AG09309 (cell line): ENCODE measurements at places on chromosomes 2 and 18.

DNA sequence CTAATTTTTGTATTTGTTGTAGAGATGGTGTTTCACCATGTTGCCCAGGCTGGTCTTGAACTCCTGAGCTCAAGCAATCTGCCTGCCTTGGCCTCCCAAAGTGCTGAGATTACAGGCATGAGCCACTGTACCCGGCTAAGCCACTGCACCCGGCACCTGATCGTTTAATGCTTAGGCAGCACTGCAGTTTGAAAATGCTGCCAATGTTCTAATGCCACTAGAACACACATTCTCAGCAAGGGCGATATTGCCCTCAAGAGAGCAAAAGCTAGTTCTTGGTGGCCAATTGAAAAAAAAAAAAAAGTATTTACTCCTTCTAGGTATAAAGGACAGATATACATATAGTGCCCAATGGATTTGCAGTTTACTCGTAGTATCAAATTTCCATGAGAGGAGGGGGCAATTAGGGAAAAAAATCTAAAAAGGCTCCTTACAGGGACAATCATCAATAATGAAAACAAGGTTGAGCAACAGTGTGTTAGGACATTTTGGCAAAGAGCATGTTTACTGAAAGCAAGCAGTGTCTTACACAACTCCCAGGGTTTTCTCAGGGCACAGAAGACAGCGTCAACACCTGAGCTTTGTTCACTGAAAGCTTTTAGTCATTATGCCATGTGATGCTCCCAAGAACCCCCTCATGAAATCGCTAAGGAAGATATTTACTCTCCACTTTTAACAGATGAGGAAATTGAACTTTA lies 199.9 kb upstream of the PKDCC start:
- DNase-seq, result no peak

- DNase-seq, result no peak
Observed at GRCh38 chr18:62683935-62684334, 31.4 kb upstream of the PHLPP1 start.

- no peak for DNase-seq
Observed at GRCh38 chr2:112187805-112188596, 49.8 kb downstream of the FBLN7 start.

GRCh38 chr2:784753-785152 lies 107.5 kb upstream of the TMEM18 start:
- DNase-seq, result no peak

DNA sequence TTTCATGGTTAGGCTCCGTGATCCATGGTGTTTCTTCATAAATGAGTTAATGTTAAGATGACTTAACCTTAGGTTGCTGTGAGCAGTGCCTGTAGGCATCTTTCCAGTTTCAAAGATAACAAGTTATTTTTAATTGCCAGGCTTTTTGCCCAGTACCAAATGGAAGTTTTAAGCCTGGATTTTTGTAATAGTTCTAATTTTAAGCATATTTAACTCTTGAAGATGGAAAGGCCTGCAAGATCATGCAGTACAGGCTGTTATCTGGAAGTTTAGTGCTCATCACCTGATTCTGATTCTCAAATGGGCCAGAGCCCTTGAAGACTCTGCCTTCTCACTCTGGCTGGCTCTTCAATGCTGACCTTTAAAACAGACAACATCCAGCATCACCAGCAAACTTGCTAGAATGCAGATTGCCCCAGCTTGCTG lies 141.3 kb downstream of the NCK2 start:
- peak; percentile 78 for DNase-seq

DNA sequence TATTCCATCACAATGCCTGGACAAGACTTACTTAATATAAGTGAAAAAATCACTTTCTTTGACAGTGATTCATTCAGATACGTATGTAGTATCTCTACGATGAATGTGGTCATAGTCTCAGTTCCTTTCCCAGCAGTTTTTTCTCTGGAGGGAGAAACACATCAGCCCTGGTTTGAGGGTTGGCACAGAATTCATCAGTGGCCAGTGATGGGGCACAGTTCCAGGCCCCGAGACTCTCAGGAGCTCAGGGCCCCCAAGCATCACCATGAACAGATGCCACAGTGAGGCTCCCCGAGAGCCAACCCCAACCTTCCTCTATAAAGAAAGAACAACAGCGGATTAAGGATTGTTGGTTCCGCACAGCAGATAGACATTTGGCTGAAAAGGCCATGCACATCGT lies 12.5 kb downstream of the PRKAG3 start:
- no peak for DNase-seq

DNA sequence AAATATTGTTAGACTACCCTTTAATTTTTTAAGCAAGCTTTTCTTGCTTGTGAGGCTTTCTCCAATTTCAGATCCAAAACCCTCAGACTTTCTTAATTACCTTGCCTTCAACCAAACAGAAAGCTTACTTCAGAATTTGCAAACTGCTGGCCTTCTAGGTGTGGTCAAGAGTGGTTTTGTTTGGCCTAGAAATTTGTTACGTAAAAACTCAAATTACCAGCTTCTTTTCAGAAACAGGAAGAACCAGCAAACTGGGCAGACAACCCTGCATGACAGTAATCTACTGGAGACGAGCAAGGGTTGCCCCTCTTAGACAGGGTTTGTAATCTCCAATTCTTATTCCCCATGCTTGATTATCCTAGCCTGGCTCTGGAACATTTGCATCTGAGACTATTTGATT lies 27.1 kb downstream of the SRBD1 start:
- no peak for DNase-seq

DNA sequence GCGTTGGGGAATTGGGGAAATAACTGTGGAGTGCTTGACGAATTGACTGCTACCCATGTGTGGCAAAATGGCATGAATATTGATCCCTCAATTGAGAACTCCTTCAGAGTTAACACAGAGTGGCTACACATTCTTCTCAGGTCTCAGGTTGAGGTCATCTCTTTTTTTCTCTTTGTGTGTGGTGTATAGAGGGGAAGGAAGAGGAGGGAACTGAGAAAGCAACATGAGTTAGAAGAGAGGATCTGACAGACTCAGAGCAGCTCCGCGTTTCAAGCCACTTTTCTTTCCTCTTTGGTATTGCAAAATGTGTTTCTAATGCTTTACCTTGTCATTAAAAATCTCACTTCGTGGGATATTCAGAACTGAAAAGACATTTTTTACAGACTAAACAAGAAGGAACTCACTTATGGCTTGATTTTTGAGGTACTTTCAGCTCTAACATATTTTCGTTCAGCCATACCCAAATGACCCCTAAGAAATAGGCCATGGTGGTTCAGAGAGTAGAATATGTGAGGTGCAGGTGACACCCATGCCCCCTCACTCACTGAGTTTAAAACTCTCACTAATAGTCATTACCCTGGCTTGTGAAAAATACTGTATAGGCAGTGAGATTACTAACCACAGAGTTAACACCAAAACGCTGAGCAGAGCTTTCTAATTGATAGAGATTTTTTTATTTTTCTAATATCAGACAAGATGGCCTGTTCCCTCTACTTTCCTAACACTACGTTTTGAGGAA lies 22.5 kb downstream of the STAT4 start:
- DNase-seq, result no peak

- peak; percentile 7 for DNase-seq
Observed at GRCh38 chr2:181677912-181678586, 2.3 kb downstream of the NEUROD1 start.

GRCh38 chr2:156907806-156908205 lies 349.7 kb upstream of the GALNT5 start:
- no peak for DNase-seq

- DNase-seq, result no peak
Observed at GRCh38 chr2:198968545-198968944, 489.2 kb downstream of the SATB2 start.

DNA sequence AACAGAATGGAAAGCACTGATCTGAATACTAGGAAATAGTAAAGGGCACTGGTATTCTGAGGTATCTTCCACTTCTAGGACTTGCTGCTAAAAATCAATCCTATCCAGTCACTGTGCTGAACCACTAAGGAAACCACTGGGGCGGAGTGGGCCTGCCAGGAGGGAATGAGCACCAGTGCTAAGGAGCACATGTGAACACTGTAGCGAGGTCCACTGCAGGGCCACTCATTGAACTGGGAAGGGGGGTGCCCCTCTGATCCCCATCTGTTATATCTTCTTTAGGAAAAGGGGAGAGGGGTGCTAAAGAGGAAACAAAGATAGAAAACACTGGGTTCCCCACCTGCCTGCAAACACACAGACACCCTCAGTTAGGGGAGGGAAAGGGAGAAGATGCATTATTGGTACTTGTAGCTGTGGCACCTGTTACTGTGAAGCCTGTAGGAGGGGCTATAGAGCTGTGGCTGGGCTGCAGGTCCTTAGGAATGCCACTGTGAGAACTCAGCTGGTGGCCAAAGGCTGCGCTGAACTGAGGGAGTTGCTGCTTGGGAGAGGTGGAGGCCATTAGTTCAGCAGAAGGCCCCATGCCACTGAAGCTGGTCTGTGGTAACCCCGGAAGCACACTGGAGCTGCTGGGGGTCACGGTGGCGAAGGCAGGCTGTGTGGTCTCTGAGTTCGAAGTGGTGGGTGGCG lies 81.8 kb downstream of the INO80D start:
- DNase-seq, result no peak

DNA sequence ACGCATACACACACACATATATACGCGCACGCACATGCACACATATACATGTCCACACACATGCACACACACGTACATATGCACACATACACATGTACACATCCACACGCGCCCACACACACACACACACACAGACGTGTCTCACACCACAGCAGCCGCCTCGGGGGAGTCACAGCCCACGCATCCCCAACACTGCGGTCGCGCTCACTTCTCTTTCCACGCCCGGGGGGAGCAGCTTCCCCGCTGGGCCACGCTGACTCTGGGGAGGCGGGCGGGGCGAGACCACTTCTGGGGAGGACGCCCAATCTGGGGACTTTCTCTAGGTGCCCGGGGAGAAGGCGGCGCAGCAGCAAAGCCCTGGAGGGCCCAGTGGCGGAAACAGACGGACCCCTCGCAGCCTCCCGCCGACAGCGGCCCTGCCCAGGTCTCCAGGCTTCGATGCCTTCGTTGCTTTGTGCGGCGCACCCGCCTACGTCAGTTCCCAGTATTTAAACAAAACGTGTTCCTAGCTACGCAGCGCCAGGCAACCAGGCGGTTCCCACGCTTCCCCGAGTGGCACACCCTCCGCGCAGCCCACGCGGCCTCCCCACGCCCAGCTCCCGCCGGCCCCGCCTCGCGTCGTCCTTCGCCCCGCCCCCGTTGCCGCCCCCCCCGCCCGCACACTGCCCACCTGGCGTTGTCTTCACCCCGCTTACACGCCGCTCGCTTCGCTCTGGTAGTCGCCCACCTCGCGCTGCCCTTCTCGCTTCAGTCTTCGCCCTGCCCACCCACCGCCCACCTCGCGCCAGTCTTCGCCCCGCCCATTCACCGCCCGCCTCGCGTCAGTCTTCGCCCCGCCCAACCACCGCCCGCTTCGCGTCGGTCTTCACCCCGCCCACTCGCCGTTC lies 810 bp upstream of the RBFA start:
- DNase-seq, result no peak
